Epithelial cell of prostate (primary cell): ENCODE measurements at places on chromosomes 3 and 15.
A peak's percentile ranks its signal among the peaks of the same experiment; 100 is the strongest.

DNA sequence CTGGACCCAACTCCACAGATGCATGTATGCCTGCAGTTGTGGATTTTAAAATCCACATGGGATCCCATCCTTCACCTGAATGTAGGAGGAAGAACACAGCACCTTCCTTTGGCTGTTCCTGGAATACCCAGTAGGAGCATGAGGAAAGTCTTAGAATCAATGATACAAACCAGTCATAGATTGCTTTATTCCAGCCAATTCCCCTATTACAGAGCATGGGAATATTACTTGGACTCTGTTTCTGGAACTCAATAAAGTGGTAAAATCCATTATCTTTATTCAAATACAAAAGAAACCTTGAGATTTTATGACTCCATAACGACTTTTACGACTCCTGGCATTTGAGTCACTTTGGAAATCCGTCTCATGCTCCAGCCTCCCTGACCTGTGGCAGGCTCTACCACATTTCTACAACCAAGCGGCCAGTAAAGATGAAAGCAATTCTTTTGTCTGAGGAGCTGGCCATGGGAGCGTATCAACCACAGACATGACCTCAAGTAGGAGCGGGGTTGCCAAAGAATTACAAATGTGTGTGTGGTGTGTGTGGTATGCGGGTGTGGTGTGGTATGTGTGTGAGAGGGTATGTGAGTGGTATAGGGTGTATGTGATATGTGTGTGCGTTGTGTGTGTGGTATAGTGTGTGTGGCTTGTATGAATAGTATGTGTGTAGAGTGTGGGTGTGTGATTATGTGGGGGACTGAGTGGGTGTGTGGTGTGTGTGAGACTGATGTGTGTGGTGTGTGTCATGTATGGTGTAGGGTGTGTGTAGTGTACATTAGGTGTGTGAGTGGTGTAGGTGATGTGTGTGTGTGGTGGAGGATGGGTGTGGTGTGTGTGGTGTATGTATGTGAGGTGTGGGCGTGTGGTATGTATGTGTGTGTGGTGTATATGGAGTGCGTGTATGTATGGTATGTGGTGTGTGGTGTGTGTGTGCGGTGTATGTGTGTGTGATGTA is 40.0 kb downstream of the ARRDC4 start:
- peak; percentile 91 for DNase-seq

- no peak for DNase-seq
Observed at GRCh38 chr3:52524752-52525679, 8.6 kb downstream of the NT5DC2 start.

GRCh38 chr3:66450390-66451022 is 50.3 kb downstream of the LRIG1 start:
- DNase-seq, result no peak

GRCh38 chr3:12268049-12268735 is 20.7 kb upstream of the PPARG start:
- no peak for DNase-seq

DNA sequence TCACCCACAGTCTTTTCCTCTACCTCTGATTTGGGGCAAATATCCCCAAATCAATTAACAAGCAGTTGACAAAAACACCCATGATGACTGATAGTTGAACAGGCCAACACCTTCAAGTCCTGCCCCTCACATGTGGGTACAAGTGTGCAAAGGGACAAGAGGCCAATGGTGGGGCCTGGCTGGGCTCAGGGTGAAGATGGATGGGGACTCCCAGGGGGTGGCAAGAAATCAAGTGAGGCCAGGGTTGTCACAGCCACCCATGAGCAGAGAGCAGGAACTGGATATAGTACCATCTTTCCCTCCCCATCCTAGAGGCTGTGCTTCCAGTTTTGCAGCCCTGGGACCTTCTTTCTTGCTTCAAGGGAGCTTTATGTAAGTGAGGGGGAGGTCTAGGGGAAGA is 270.2 kb upstream of the TOPAZ1 start:
- no peak for DNase-seq

DNA sequence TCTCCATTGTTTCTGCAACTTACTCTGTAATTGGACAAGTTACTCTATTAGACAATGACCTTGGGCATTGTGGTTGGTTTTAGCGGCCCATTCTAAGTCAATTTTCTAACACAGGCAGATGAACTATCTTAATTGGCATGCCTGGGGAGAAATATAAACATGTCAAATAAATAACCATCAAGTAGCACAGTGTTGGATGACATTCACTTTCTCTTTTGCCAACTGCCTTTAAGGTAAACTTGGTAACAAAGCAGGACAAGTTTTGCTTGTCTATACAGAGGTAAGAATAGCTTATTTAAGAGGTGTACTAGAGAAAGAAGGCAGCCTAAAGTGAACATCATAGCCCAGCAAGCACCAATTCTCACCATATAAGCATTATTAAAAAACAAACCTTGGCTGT is 599.6 kb downstream of the GBE1 start:
- no peak for DNase-seq

GRCh38 chr3:53715815-53716483 is 130.3 kb downstream of the CHDH start:
- no peak for DNase-seq

DNA sequence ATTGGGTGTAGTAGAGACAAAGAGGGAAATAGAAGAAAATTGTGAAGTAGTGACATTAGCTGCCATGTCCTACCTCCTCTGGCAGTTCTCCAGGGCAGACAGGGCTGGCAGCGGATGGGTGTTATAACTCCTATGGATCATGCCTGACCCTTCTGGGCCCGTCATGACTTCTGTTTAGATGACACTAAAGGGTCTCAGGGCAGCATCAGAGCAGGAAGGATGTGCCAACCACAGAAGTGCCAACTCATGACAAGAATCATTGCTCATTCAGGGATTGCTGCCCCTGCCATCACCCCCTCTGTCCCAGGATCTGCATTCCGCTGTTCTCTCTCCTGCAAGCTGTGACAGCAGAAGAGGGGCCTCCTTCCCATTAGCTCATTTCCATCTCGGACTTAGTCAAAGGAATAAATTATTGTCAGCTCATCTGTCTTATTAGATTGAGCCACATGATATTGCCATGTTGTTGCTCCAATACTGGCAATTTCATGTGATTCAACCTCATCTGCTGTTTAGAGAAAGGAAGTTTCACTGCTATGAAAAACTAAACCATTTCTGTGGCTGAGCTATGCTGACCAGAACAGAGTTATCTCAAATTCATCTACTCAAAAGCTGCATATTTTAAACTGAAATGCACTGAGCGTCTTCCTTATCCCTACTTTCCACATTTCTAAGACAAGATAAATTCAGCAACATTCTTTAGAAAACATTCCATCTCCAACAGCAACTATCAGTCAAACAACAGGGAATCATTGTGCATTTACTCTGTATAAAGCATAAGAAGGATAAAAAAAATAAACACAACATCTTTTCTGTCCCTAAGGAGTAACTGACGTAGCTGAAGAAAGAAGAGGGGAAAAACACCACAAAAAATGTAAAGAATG is 271.6 kb downstream of the FHIT start:
- DNase-seq, result no peak

- DNase-seq, result no peak
Observed at GRCh38 chr3:42739401-42740158, 33.5 kb downstream of the CCDC13 start.

GRCh38 chr3:72582211-72582878 is 265.9 kb downstream of the SHQ1 start:
- DNase-seq, result no peak

DNA sequence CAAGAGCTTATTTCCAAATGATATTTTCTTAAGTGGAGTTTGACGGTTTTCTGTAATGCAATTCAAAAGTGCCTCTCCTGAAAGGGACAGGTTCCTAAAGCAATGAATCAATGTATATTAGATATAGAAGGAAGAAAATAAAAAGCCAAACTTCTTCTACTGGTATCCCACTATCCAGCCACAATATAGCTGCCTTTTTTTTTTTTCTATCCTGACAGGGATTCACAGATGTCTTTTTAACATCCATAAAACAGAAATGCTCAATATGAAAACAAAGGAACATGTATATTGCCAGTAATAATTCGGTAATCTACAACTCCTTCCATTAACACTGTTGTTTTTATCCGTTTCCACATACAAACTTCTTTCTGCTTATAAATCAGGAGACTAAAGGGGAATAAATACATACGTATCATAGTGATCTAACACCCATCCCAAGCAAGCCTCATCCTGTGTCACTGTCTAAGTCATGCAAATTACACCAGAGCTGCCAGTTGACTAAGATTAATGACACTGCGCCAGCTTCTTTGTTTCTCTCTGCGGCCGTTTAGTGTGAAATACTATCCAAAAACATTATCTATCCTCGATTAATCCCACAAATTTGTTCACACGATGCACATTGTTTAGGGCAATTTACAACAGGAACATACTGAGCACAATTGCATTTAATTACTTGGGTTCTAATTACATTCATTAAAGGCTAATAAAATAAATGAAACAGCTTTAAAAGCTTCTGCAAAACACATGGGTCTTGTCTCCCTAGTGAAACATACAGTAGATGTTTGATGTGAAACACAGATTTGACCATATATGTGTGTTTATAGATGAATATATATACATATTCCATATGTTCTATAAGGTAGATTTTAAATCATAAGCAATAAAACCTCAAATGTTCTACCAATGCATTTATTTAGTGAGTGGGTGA is 51.9 kb upstream of the CDIN1 start:
- peak; percentile 6 for DNase-seq

DNA sequence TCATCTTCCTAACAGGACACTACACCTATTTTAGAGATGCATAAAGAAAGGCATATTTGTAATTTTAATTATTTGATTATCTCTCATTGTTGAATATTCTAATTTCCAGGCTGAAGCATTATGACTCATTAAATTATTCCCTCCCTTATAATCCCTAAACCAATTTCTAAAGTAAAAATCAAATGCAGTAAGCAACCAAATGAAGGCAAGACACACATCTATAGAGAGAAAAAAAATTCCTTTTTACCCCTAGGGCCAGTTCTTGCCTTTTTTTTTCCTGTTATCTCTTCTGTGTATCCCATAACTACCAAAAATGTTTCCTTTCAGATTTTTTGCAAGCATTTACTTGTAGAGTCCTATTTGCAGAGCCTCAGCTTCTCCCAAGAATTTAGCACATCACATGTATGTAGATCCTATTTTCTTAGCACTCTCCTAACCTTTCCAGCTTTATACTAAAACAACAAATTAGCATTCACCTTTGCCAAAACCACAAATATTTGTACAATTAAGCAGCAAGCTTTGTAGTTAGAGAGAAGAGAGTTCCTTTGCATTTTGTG is 177.9 kb downstream of the SATB1 start:
- DNase-seq, result no peak

GRCh38 chr3:65582012-65582717 is 456.6 kb downstream of the MAGI1 start:
- DNase-seq, result peak; percentile 45

- no peak for DNase-seq
Observed at GRCh38 chr3:171439996-171440395, 20.2 kb downstream of the TNIK start.

DNA sequence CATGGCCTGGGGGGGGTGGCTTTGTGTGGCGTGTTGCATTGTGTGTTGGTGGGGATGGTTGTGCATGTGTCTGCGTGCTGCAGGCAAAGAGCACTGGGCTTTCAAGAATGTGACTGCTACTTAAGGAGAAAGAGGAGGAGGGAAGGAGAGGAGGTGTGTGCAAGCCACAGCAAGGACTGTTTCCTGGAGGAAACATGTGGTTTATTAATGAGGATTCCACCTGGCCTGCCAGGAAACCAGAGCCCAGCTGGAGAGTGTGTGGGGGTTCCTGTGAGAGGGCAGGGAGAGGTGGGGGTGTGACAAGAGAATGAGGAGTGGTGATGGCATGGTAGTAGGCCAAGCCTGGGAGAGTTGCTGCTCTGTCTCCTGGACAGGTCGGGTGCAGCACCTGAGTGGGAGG is 258.1 kb upstream of the ROPN1 start:
- DNase-seq, result no peak

DNA sequence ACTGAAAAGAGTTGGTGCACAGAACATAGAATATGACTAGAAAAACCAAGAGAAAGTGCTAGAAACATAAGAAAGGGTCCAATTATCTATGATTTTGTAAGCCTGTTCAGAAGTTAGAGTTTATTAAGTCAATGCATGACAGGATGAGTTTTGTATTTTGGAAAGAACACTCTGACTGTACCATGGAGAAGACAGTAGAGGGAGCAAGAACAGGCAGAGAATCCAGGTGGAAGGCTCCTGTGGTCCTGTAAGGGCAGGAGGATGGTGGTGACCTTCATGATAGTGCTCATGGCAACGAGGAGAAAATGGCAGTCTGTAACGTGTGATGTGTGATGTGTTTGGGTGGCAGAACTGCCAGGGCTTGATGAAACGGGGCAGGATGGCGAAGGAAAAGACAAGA is 249.1 kb downstream of the CTNNB1 start:
- DNase-seq, result no peak

- no peak for DNase-seq
Observed at GRCh38 chr3:78707609-78708008, 1060.2 kb downstream of the ROBO1 start.

- no peak for DNase-seq
Observed at GRCh38 chr3:145355206-145355605, 805.8 kb downstream of the PLOD2 start.

DNA sequence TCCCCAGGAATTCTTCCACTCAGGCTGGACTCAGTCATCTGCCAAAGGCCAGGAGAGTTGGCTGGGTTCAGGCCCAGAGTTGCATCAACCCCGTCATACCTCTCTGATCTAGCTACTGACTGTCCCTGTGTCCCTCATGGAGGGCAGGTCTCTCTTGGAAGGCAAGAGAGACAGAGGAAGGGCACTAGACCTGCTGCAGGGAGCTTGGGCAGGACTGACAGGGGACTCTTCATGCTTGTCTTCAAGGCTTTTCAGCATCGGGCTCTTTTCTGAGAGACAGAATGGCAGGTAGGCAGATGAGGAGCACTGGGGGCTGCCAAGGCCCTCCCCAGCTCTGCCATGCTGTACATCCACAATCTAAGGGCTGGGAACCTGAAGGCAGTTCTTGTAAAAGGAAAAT is 140.1 kb upstream of the MRPS22 start:
- DNase-seq, result no peak

DNA sequence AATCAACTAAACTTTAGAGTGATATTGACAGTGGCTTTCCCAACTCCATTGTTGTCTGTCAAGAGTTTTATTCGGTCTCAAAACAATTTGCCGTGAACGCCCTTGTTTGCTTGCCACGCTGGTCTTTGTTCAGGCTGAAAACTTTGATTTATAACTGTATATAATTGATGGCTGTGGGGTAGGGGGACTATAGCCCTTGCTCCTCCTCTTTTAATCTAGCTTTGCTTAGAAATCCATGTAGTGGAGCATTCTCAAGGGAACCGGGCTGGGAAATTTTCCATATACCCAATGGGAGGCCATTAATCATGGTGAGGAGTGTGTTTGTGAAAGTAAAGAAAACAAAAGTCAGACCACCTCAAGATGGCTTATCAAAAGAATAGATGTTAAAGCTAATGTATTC is 339.8 kb upstream of the RARB start:
- DNase-seq, result no peak

DNA sequence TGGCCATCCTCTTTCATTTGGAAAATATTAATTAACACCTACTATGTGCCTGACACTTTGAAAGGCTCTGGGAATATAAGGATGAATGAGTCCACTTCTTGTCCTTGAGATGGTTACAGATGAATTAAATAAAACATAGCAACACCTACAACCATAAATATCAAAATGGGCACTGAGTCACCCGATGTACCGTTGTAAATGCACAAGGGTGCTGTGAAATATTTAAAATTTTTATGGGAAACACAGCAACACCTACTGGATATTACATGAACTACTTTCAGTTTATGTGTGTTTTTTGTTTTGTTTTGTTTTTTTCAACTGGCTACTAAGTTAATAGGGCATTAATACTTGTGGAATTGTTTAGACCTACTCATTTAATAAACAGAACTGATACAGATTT is 239.0 kb upstream of the NAALADL2 start:
- DNase-seq, result no peak
